ENCODE measurements at places on chromosomes 5 and 9.
A peak's percentile ranks its signal among the peaks of the same experiment; 100 is the strongest.

DNA sequence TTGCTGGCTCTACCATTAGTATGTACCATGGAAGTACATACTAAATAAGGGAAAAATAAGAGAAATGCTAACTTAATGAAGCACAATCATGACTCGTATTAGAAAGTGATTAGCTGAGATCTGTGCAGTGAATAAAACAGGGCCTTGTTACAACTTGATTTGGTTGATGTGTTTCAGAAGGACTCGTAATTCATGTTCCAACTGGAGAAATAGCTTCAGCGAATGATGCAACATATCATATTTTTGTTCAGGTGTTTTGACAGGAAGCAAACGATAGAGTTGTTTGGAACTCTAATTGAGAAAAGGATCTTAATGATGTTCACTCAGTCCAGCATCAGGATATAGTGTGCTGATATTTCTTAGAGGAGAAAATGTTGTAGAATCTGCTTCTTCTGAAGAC, 474.6 kb upstream of the WWC1 start:
- no peak for DNase-seq

- no peak for DNase-seq
Observed at GRCh38 chr5:168305281-168305680, 13.8 kb downstream of the WWC1 start.

DNA sequence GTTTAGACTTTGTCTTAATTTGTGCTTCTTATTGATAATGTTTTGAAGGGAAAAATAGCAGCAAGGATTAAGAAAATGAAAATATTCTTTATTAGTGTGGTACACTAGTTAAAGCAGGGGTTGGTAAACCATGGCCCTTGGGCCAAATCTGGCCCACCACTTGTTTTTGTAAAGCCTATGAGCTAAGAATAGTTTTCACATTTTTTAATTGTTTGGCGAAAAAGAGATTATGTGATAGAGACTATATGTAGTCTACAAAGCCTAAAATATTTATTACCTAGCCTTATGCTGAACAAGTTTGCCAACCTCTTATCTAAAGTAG, 57.2 kb downstream of the KCNN2 start:
- DNase-seq = no peak

- DNase-seq = peak; percentile 23
Observed at GRCh38 chr5:154370813-154371212, 75.0 kb upstream of the SAP30L start.

- no peak for DNase-seq
Observed at GRCh38 chr5:3320317-3320875, 275.2 kb upstream of the IRX1 start.

DNA sequence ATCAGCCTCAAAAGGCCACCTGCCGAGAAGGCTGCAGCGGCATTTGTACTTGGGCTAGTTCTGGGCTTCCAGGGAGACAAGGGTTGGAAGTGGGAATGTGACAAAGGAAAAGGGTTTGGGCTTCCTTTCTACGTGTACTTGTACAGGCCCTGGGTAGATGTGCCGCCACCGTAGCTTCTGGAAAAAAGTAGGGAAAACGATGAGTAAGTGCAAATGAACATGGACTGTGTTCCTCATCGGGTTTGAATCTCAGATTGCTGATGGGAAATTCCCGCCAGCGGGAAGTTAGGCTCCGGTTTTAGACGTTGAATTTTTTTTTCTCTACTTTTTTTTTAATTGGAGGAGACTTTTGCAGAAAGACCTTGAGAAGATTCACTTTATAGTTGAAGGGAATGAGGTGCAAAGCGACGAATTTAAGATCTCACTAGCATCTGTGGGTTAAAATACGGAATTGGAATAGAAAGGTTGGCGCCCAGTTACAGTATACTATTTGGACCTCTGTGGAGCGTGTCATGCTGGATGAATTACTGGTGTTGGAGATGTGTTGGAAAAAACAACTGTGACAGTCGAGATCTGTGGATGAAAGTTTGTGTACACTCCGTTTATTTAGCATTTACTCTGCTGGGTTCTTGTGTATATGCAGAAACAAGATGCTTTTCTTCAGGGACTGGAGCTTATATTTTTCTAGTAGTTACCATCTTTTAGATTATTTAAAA, 1.2 kb downstream of the G3BP1 start:
- no peak for DNase-seq

DNA sequence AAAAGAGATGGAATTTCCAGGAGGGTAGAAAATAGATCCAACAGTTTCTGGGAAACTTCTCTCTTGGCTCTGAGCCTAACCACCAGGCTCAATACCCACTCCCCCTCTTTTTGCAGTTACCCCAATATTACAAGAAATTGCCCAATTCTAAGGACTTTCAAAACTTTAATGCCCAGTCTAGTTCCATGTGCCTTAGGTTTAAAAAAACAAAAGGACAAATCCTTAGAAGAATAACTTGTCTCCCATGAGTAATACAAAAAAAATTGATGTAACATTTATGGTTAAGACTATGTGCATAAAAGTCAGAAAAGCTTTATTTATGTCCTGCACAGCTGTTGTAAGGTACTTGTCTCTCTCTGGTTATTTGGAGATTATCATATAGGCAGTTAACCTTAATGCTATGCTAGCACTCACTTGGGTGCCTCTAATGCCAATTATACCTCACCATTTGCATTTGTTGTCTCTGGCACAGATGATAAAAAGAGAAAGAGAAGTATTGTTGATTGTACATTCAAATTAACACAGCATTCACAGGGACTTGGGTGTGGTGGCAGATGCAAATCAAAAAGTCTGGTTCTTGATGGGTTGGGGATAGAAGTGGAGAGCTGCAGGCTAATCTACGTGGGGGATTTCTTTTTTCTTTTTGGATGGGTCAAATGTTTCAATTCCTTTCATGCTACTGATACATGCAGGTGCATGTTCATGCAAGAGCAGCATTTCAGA, 159.4 kb downstream of the PIK3R1 start:
- peak; percentile 62 for DNase-seq

GRCh38 chr5:17734011-17734410, 99.8 kb downstream of the TAF11L14 start:
- no peak for DNase-seq

DNA sequence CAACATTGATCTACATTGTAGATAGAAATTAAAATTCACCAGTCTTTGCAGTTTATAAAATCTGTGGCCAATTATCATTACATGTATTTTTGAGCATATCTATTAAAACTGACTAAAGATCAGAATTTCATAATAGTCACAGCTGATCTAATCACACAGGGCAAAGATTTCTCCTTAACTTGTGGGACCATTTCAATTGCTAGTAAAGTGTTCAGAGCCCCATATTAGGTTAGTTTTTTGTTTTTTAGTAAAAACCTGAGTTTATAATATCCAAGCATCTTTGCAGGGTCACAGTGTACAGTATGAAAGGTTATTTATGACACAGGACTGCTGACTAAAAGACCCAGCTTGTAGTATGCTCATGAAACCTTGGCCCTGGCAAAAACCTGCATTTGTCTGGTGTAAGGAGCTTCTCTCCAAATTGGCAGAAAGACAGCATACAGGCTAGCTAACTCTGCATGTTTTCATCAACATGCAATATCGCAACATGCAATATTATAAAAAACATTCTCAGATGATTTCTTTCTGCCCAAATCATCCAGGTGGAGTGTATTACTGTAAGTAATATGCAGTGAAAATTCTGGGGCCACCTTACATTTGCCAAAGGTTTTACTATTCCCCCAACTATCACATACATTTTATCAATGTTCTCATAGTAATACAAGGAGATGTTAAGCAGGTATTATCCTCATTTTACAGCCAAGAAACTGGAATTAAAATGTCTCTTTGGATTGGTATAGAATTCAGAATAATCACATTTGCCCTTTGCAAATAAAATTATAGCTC, 37.7 kb upstream of the ALDH1A1 start:
- no peak for DNase-seq

DNA sequence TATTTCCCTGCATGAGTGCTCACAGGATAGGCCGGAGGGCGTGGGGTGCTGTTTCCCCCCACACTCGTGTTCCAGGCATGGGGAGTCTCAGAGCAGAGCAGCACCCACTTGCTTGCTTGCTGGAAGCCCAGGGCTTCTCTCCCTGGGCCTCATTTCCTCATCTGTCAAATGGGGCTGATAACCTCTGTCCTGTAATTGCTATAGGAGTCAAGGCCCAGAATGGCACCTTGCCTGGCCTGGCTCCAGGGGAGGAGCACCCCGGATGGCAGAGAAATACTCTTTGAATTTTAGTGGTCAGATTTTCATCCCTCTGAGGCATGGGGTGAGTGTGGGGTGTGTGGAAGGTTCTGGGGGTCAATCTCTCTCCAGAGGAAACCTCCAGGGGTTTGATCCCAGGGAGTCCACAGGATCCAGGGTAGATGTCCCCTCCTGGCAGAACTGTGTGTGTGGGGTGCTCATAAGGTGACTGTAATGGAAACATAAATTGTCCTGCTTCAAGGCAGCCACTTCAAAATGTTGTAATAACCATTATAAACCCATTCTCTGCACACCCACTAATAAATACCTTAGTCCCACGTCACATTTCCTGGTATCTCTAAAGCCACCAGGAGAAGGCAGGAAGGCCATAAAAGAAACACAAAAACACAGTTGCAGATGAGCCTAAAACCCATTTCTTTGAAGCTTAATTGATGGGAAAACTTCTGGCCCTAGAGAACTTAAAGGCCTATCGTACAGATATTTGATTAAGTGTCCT, 272.2 kb downstream of the FSTL4 start:
- DNase-seq = no peak

DNA sequence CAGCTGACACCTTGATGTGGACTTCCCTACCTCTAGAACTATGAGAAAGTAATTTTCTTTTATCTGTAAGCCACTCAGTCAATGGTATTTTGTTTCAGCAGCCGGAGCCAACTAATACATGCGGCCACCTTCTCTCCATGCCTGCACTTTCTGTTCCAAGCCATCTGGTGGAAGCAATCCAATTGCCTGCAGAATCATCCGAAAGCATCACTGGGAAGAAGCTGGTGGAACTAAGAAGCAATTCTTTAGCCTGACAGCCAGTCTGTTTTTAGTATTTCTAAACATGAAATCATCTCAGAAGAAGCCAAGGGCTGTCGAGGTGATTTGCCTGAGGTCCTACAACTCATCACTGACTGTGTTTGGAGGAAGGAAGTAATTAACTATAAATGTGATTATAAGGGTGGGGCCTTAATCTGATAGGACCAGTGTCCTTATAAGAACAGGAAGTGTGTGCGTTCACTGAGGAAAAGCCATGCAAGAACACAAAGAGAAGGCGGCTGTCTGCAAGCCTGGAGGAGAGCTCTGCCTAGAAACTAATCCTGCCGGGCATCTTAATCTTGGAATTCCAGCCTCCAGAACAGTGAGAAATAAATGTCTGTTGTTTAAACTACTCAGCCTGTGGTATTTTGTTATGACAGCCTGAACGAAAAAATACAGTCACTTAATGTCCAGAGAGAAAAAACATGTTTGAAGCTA, 49.1 kb downstream of the NXNL2 start:
- peak; percentile 18 for DNase-seq

DNA sequence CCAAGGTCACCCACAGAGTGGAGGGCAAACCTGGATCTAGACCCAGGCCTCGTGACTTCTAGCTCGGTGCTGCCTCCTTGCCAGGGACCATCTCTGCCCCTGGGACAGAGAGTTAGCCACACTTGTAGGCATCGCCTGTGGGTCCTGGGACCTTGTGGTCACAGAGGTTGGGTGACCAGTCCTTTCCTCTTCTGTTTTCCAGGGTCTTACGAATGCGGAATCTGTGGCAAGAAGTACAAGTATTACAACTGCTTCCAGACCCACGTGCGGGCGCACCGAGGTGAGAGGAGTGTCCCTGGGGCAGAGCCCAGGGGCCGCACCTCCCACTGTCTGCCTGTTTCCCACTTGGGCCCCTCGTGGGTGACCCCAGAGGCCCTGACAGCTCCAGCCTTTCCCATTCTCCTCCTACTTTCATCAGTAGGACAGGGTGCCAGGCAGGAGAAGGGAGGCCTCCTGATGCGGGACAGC, 76.3 kb downstream of the AMBP start:
- no peak for DNase-seq

GRCh38 chr9:130984521-130984920, 24.5 kb upstream of the LAMC3 start:
- no peak for DNase-seq

GRCh38 chr5:159096243-159096923, 3.3 kb downstream of the EBF1 start:
- no peak for DNase-seq

DNA sequence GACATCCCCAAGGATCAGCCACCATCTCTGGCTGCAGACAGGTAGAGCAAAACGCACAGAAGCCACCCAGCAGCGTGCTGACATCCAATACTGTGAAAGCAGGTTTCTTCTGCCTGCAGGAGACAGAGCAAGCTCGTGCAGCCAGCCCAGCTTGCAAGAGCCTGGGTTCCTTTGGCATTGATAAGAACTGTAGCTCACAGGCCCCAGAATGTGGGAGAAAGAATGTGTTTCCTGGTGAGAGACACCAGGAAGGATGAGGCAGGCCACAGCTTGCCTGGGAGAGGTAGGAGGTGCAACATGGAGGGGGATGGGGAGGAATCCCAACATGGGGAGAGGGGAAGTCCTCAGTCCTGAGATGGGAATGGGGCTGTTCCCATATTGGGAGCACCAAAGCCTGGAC, 34.0 kb upstream of the ARAP3 start:
- no peak for DNase-seq

DNA sequence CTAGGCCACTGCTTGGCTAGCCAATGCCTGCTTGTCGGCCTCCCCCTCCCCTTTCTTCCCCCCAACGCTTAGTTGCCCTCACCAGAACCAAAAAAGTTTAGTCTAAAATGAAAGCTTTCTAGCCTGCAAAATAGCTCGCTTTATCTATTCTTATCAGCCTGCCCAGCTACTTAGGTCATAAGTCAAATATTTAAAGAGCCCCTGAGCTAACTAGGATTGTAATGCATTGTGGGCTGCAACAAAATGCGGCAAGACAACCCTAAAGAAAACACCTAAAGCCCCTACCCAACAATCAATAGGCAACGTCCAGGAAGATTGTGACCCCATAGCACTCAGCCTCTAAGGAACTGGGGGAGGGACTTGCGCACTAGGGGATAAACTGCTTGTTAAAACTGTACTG, 38.6 kb upstream of the PCSK5 start:
- DNase-seq = no peak

GRCh38 chr5:115577741-115578140, 24.5 kb downstream of the TICAM2 start:
- DNase-seq = no peak

DNA sequence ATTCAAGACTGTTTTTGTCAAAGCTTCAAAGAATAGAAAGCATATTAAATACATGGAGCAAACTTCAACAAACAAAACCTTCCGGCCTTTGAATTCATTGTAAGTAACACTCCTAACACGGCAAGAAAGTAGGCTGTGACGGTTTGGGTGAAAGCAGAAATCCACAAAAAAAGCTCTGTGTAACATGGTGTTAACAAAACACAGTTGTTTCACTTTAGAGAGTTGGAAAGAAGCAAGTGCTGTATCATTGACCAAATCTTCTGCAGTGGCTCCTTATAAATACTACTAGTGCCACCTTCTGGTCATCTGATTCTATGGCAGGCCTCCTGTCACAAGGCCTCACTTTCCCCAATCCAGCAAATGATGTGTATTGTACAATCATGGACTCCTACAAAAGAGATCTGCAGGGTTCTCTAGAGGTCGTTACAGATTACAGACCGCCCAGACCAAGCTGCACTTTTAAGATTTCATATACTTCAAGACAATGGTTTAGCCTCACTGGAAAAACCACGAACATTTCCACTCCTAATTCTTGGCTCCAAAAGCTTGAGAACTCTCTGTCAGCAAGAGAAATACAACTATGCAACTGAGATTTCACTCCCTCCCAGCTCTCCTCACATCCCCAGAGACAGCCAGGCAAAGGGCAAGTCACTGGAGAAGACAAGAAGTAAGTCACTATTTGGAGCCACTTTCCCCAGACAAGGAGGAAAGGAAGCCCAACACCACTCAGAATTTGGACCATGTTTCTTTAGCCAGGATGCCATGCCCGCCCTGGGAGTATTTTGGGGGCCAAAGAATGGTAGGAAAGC, 196.2 kb downstream of the DTWD2 start:
- DNase-seq = peak; percentile 82
